ENCODE measurements at places on chromosomes 1 and 21.

DNA sequence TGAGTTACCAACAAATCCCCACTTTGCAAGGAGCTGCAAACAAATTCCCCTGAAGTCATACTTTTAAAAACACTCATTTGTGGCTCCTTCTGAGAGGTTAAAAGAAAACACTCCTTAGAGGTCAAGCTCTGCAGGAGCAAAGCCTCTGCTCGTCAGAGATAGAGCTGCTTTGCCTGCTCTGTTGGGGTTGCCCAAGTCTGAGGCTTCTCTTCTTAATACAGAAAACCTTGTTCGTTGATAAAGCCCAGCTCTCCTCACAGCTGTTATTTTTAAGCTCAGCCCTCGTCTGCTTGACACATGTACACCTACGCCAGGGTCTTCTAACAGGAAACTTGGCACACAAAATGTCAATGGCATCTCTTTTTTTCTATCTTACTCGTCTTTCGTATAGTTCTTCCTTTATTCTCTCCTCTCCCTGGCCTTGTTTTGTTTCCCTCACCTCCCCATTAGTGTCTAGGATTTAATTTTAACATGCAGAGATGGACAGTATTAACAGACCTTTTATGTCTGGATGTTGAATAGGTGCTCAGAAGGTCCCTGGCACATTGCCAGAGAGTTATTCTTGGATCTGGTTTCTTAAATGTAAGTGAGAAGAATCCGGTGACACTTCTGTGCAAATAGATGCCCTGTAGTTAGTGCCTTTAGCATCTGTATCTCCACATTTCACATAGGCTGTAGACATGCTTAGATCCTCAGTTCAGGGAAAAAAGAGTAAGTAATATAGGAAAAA is 86.0 kb downstream of the LRRC53 start:
- DNase-seq, result no peak

DNA sequence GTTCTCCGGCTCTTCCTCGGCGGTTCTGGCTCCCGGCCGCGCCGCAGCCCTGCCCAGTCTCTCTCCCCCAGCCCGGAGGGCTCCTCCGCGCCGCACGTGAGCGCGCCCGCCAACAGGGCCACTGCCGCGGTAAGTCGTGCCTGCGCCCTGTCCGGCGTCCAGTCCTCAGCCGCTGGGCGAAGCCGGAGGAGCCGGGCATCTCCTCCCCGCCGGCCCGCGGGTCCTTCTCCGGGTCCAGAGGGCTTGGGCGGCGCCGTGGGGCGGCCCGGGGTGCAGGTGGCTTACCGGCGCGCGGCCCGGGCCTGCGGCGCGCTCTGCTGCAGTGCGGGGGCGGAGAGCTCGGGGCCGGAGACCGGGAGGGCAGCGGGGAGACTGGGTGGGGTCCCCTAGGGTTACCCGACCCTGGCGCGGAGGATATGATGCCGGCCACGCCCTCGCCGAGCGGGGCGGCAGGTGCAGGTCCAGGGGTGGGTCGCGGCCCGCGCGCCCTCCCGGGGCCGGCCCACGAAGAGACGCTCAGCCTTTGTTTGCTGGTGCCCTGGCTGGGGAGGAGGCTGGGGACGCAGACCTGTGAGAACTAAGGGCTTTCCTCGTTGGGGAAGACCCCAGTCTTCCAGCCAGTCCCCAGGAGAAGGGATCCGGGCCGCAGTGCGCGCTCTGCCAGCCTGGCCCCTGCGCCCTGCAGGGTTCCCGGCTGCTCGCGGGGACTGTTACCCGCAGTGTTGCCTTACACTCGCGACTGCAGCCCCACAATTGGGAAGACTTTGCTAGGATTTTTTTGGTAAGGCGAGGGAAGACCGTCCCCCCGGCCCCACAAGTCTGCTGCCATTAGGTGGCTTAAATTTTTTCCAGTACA is at the start of gene DOP1B:
TSS of gene DOP1B (plus strand) at position 10 of the 856 bp plus-strand sequence. CDS start 7,910 bp downstream, outside the sequence.
- no peak for DNase-seq

GRCh38 chr1:115874904-115875303 is 34.0 kb upstream of the NHLH2 start:
- DNase-seq, result no peak

GRCh38 chr1:224734261-224734935 is 118.3 kb downstream of the CNIH3 start:
- DNase-seq, result no peak

DNA sequence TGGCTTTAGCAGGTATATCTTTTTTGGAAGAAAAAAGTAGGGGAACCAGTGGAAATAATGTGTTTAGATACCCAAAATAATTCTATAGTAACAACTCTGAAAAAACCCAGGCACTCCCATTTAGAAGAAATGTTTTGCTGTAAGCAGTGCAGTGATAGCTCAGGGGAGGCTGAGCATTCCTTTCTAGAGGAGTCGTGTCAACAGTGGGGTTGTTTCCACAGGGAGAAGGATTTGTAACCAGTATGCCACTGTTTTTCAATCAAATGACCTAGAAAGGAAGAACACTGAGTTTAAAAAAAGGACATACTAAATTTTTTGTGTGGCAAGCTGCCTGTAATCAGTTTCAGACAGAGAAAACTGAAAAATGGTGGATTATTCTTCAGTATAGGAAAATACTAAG is 2.4 kb downstream of the PGD start:
- DNase-seq, result no peak

All from right cardiac atrium (tissue), 5 donors.